Central memory CD4-positive, alpha-beta T cell (primary cell): ENCODE measurements at places on chromosomes 2 and 18.

DNA sequence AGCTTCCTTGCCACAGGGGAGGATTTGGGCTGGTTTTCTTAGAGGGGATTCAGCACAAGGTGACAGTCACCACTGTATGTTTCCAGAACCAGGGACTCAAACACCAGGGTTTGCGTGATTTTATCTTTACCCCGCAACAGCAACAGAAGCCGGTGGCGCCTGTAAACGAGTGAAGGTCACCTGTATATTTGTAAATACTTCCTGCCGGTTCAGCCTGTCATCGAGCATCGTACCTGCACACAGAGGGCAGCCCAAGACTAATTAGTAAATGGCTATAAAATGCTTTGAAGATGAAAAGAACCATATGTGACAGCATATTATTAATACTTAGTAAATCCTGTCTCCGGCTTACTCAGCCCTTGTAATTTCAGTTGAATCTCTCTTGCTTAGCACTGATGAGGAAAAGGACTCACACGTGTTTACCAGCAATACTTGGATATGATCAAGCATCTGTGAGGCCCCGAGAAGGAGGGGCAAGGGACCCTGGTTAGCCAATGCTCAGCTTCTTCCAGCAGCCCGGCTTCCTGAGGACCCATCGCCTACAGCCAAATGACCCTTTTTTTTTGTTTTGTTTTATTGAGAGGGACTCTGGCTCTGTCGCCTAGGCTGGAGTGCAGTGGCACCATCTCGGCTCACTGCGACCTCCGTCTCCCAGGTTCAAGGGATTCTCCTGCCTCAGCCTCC, 51.3 kb upstream of the FOSL2 start:
- DNase-seq = no peak

DNA sequence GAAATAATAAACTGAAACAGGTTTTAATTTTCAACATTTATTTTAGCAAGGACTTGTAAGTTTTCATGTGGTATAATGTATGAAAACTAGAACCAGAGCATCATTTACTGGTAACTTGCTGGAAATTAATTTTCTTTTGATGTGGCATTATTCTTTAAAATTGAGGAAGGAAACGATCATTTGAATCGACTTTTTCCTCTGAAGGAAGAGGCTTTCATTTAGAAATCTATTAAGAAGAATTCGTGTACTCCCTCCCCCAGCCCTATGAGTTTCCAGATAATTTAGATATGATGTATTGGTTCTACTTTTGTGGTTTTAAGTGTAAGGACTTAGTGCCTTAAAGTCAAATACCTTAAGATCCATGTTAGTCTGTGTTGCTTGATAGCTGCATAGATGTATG, 2.5 kb downstream of the BABAM2 start:
- peak; percentile 41 for DNase-seq

- DNase-seq = no peak
These were observed 2119.8 kb upstream of the CELF4 start for GRCh38 chr18:39685303-39685902.

DNA sequence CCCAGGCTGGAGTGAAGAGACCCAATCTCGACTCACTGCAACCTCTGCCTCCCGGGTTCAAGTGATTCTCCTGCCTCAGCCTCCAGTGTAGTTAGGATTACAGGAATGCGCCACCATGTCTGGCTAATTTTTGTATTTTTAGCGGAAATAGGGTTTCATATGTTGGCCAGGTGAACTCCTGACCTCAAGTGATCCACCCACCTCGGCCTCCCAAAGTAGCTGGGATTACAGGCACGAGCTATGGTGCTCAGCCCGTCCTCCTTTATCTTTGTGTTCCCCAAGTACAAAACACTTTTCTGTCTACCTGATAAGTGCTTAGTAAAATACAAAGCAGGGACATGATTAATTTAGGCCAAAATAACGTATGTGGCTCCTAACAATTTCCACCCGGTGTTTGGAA, 91.2 kb upstream of the STK17B start:
- DNase-seq = no peak

DNA sequence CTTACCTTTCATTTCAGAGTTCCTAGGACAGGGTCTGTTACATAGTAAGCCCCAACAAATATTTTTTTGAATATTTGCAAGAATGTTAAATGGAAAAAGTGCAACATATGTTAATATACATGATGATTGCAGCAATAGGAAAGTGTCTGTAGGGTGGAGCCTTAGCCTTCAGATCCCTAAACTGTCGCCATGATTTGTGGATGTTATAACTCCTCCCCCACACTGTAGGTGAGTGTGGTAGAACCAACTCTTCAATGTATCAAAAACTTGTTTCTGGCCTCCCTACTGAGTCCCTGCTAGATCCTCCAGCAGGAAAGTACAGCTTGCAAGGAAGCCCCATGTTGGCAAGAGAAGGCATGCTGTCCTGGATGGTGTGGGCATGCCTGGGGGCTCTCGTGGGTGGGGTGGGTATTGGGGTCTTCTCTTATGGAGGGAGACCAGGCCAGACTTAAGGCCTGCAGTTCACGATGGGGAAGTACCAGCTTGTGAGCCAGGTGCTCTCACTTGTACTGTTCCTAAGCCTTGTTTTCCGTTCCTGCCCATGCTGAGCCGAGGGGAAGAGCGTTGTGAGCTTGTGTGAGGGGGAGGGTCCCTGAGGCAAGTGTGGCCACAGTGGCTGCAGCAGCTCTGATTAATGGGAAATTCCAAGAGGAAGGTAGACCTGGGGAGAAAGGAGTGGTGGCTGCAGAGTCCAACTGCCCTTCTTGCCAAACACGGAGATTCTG, 11.4 kb downstream of the FHOD3 start:
- DNase-seq = no peak

DNA sequence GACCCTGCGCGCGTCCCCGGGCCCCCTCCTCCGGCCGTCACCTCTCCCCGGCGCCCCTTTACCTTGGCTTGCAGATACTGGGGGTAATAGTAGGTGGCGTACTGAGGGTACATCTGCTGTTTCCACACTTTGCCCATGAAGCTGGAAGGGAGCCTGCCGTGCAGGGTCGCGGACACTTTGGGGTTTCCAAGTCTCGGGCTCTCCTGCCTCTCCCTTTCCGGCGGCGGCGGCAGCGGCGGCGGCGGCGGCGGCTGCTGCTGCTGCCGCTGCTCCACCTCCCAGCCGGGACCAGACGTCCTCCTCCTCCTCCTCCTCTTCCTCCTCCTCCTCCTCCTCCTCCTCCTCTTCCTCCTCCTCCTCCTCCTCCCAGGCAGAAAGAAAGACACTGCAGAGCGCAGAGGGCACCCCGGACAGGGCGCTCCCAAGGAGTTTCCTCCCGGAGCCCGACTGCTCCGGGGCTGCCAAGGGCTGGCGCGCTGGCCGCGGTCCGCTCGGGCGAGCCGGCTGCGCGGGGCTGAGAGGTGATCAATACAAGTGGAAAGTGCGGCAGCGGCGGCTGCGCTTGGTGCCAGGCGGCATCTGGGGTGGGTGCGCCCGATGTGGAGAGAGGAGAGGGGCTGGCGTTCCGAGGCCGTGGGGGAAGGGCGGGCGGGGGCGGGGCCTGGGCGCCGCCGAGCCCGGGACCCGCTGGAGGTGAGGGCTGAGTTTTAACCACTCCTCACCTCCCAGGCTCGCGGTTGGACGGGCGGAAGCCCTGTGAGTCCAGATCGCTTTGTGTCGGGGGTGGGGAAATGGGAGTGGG, at the start of gene RBMS1:
Gene RBMS1 (minus strand): TSS at position 581 of the 802 bp plus-strand sequence. CDS start 444 bp downstream, at position 137.
- DNase-seq = peak; percentile 51
